ENCODE measurements at places on chromosomes 11 and 22.

- DNase-seq: no peak
Measured at GRCh38 chr22:26210334-26210733, 41.1 kb downstream of the SEZ6L start.

- DNase-seq: no peak
Measured at GRCh38 chr22:23815541-23816155, 23.2 kb downstream of the DERL3 start.

DNA sequence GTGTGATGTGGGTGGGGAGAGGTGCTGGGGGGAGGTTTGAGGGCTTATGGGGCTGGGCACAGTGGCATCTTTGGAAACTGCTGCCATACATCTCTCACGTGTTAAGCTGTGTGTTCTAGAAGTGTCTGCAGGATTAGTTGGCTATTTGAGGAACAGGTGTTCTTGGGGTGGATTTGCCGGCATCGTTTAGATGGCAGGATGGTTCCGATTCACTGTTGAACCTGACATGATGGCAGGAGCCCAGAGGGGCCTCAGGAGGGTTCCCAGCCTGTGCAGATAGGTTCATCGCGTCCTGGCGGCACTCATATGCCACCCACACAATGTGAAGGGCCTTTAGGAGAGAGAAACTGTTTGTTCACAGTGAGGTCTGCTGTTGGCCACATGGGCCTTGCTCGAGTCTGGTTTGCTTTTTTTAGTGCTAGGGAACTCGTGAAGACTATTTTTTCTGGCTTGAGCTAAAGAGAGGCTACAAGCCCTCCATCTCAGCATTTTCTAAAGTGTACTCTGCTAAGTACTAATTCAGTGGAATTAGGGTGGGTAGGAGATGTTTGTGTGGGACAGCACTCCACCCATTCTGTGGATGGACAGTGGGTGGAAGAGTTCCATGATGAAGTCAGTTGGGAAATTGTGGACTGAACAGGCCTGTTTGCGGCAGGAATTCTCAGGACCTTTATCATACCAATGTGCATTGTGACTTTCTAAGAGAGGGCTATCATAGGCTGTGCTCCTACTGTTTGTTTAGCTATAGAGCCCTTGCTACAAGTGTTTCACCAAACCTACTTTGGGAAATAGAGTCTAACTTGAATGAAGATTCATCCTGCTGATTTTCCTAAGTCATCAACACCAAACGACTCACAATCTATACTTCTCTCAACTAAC, 55.4 kb upstream of the PLET1 start:
- no peak for DNase-seq

- no peak for DNase-seq
Measured at GRCh38 chr22:31081963-31082605, 966 bp downstream of the SMTN start.

- no peak for DNase-seq
Measured at GRCh38 chr22:17243524-17243923, 24.3 kb upstream of the ADA2 start.

DNA sequence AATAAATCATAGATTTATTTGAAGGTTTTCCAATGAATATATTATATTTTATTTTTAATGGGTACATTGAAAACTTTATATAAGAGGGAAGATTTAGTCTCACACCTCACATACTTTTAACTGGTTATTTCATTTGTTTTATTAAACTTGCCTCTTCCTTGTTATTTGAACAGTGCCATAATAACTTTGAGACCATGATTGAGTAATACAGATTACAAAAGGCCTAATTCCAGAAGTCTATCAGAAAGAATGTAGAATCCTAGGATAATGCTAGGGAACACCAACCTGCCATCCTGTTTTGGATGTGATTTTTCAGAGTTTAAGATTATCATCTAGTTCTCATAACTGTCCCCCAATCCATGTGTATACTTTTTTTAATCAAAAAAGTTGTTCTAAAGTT, 102.7 kb upstream of the BIRC3 start:
- DNase-seq: no peak

DNA sequence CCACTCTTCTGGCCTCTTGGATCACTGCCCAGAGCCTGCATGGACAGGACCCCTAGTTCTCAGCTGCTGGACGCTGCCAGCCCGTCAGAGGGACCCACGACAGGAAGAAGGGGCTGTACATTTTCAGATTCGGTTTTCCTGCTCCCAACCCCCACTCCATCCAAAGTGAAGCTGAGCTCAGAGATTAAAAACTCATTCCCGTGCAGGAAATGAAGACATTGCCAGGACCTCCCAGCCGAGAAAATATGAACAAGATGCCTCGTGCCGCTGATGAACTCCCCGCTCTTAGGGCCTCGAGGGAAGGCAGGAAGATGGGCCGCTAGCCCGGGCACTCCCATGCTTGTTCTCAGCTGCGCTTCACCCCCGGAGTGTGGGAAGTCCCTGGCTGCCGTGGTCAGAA, 36.1 kb downstream of the RPUSD4 start:
- DNase-seq: no peak

DNA sequence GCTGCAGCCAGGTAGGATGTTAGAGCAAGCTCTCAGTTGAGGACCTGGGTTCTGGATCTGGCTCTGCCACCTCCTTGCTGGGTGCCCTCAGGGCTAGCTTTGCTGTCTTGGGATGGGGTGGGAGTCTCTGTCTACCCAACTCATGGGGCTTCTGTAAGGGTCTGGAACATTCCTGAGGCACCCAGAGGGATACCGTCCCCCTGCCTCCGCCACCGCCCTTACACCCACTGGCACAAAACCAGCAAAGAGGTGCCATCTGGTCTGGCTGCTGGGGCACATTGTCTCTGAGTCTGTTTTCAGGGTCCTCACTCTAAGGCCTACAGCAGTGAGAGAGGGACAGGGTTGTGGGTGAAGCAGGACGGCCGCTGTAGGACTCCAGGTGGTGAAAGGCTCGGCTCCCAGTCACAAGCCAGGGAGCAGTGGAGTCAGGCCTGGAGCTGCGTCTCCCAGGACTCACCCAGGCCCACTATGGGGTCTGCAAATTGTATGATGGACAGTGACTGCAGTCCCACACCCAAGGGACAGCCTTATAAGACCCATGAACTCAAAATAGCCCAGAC, 84.9 kb downstream of the MORC2 start:
- no peak for DNase-seq
